ENCODE measurements at places on chromosomes 5 and 9.

- DNase-seq, result no peak
Observed at GRCh38 chr5:82425591-82425990, 147.4 kb upstream of the RPS23 start.

DNA sequence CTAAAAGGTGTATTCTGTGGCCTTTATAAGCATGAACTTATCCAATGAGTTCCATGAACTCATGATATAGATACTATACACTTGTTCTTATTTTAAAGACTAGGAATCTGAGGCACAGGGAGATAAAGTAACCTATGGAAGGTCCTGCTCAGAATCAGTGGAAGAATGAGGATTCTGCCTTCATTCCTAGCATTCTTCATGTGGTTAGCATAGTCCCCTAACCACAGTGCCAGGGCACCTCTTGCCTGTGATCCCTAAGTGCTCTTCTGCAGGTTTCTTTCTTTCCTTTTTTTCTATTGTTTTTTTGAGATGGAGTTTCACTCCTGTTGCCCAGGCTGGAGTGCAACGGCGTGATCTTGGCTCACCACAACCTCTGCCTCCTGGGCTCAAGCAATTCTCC, 174.1 kb downstream of the C9orf152 start:
- DNase-seq, result no peak

DNA sequence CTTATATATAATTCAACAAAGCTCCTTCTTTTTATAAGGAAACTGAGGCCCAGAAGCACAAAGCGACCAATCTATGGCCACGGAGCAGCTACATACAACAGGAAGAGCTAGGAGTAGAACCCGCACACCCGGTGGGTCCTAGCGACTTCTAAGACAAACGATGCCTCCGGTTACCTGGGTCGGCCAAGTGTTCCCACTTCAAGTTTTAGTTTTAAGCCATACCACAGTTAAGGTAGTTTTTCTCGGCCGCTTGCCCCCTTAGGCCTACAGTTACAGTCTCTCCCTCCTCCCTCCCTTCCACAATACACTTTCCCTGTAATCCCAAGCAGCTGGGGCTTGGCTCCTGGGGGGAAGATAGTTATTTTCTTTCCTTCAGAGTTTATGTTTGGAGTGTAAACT, 533 bp downstream of the SREK1IP1 start:
- DNase-seq, result no peak

- no peak for DNase-seq
Observed at GRCh38 chr5:10674582-10674981, 86.5 kb downstream of the DAP start.

DNA sequence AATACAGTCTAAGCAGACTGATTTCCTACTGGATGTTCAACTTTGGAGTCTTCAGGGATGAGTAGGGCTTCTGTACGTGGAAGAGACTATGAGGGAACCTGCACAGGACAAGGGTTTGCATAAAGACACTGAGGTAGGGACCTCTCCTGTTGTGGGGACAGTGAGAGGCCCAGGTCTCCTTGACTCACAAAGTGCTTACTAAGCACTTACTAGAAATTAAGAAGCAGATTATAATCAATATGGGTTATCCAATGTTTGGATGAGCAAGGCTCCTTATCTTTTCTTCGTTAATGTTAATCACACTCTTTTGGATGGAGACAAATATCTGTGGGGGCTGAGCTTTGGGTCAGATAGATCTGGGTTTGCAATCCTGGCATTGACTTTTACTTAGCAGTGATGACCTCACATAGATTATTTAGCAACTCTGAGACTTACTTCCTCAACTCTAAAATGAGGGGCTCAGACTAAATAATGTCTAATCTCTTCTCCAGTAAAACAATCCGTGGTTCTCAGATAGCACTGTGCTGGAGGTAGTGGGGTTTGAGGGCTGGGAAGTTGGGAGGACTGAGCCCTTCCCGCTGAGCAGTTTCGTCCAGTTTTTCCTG, 45.9 kb downstream of the PDCD1LG2 start:
- no peak for DNase-seq

DNA sequence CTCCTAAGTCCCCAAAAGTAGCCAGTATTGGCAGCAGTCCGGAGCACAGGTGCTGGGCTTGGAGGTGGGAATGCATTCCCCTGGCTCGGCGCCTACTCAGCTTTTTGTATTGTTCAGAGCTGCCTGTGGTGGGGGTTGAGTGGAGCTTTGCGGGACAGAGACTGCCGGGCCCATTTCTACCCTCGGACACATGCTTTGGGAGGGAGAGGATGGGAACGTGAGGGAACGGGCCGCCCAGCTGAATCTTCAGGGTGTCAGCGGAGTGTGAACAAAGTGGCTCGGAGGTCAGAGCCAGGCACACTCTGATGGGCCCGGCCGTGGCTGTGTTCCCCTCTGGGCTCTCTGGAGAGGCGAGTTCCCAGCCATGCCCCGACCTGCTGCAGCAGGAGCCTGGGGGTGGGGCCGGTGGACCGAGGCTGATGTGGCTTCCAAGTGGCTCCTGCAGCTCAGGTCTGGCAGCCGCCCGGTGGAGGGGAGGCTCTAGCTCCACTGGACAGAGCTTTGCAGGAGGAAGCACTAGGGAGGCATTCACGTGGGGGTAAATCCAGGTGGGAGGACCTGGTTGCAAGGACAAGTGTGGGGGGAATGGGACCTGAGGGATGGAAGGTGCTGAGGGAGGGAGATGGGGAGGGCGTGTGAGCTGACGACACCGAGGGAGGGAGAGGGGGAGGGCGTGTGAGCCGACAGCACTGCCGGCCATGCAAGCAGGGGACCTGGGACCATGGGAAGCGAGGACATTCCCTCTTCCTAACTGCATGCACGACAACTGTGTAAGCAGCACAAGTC, 31.1 kb upstream of the SLC6A3 start:
- no peak for DNase-seq

DNA sequence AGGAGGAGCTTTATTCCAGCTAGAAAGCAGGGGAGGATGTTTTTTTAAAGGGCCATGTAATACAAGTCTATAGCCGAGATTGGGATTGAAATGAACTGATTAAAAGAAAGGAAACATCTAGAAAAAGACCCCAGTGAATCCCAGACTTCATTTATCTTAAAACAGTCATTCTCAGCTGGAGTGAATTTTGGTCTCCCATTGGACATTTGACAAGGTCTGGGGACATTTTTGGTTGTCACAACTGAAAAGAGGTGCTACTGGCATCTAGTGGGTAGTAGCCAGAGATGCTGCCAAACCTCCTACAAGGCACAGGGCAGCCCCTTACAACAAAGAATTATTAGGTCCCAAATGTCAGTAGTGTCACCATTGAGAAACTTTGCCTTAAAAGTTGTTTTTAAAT, 16.3 kb upstream of the SPINK4 start:
- no peak for DNase-seq

- DNase-seq, result no peak
Observed at GRCh38 chr9:6632516-6633183, 12.9 kb downstream of the GLDC start.

DNA sequence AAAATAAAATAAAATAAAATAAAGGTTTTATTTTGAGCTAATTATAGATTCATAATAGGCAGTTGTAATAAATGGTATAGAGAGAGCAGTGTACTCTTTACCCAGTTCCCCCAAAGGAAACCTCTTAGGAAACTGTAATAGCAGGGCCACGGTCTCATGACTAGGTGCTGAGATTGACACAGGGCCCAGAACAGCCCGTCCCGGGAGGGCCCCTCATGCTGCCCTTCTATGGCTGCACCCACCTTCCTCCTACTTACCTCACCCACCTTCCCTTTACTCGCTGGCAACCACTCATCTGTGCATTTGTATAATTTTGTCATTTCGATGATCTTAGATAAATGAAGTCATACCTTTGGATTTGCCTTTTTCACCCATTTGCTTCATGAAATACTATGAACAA, 16.1 kb downstream of the CACNA1B start:
- DNase-seq, result no peak

- DNase-seq, result no peak
Observed at GRCh38 chr5:7671381-7671993, 179.4 kb downstream of the CFAP90 start.

DNA sequence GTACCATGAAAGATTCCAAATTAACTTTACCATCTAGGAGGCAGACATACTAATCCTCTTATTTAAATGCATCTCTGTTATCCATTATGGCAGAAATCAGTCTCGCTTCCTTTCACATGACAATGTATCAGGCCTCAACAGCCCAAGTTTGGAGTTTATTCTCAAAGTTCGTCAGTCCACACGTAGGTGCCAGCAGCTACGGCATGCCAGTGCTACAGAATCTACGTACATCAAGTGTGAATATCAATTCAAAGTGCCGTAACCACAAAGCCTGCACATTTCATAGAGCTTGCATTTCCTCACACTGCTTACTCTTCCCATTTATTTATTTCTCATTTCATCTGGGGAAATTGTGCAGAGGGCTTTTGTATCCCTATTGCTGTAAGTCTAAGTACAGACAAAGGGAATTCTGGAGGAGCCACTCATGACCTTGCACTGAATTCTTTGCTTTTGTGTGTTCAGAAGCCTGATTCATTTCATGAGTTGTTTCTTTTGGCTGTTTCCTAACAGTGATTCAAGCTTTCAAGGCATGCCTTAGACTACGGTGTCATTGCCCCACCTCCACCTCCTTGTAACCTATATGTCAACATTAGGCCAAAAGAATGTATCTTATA, 10.0 kb downstream of the ENC1 start:
- no peak for DNase-seq

GRCh38 chr5:111172504-111172903, 51.7 kb upstream of the CAMK4 start:
- no peak for DNase-seq

GRCh38 chr5:146173597-146173996, 8.9 kb downstream of the LARS1 start:
- no peak for DNase-seq

DNA sequence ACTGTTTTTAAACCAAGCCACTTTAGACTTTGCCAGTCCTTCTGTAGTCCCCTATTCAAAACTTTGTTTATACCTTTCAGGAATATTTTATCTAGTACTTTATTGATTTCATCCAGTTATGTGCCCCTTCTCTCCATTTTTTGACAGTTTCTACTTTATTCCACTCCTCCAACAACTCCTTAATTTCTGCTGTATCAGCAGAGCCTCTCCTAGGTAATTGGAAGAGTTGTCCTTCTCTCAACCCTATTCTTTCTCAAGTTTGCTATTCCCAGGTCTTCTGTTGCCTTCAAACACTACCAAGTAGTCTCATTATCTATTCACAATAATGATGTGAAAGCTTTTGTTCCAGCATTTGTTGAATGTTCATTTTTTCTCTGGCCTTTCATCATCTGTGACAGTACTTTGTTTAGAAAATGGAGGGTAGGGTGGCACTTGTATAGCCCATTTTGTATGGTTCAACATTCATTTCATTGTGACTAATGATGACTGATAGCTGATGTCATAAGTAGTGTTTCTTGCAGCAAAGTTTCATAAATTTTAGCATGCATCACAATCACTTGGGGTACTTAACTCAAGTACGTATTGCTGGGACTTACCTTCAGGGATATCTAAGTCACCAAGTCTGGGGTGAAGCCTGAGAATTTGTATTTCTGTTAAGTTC, 204.4 kb upstream of the DMRT1 start:
- DNase-seq, result no peak

DNA sequence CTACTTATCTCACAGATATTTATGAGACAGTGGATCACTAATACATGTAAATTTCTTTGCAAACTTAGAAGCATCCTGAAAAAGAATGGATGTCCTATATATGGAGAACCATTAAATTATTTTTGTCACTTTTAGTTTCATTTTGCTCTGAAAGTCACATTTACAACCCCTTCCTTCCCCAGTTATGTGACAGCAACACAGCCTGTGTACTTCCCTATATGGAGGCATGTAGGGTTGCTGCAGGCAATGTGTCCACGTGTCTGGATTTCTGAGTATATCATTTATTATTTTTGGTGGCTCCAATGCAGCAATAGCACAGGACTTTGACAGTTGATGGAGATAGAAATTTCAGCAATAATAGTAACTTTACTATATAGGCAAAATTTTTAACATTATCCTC, 156.4 kb downstream of the ST8SIA4 start:
- no peak for DNase-seq

- DNase-seq, result no peak
Observed at GRCh38 chr9:14198047-14198840, 115.7 kb downstream of the NFIB start.

GRCh38 chr5:11596657-11597071, 307.6 kb downstream of the CTNND2 start:
- no peak for DNase-seq

GRCh38 chr9:79667120-79667519, 95.4 kb downstream of the TLE4 start:
- DNase-seq, result no peak

DNA sequence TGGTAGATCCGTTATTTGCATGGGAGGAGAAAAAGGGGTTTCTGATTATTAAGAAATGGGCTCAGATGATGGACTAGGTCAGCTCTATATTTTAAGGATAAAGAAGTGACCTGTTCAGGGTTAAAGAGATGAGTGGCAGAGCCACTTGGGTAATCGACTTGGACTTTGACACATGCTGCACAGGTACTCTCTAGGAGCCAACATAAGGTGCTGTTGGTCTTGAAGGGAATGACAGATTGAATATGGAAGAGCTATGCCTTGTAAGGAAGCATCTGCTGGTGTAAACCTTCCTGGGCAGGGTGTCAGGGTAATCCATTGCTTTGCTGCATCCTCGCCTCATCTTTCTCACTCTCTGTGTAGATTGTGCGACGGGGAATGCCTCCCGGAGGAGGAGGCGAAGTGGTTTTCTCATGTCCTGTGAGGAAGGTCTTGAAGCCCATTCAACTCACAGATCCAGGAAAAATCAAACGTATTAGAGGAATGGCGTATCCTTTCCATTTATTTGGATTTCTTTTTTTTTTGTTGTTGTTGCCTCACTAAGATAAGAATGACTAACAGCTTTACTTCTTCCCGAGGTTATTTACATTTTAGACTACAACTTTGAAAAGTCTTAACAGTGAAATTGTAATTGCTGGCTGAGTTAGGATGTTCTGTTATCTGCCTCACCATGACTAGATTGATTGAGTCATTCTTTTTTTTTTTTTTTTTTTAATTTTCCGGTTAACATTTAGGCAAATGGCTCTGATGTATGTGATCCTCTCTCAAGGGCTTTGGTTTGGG, 41.2 kb downstream of the RCL1 start:
- DNase-seq, result no peak

- no peak for DNase-seq
Observed at GRCh38 chr9:125747053-125747764, at the start of gene PBX3. Gene PBX3, plus strand, starts transcription at chr9:125747373.

- no peak for DNase-seq
Observed at GRCh38 chr9:133968966-133969617, 23.0 kb downstream of the VAV2 start.

GRCh38 chr5:147576646-147577535, 67.0 kb upstream of the DPYSL3 start:
- no peak for DNase-seq

- DNase-seq, result no peak
Observed at GRCh38 chr5:116459301-116459700, 115.3 kb downstream of the SEMA6A start.
